ENCODE measurements at places on chromosomes 4 and X.

- no peak for DNase-seq
Measured at GRCh38 chr4:16642897-16643296, 255.5 kb downstream of the LDB2 start.

- no peak for DNase-seq
Measured at GRCh38 chr4:178665916-178666315, 1223.7 kb upstream of the AGA start.

GRCh38 chr4:109332926-109333464, 30.5 kb upstream of the COL25A1 start:
- DNase-seq, result no peak

- no peak for DNase-seq
Measured at GRCh38 chrX:120021927-120022326, 55.6 kb downstream of the RHOXF2B start.
